ENCODE measurements at places on chromosomes 6 and 20. TPM values are rescaled to one million over a fixed set of nuclear protein-coding genes. Genes with fewer than 3 reads are reported as not detected.

GRCh38 chr6:83464381-83465140 is 33.7 kb upstream of the ME1 start:
- DNase-seq: no peak

GPR63 gene
- under 0.01 TPM for total RNA-seq

AVP gene
- not detected for total RNA-seq

GRCh38 chr6:123668063-123668462 is 31.3 kb upstream of the TRDN start:
- DNase-seq: no peak

DNA sequence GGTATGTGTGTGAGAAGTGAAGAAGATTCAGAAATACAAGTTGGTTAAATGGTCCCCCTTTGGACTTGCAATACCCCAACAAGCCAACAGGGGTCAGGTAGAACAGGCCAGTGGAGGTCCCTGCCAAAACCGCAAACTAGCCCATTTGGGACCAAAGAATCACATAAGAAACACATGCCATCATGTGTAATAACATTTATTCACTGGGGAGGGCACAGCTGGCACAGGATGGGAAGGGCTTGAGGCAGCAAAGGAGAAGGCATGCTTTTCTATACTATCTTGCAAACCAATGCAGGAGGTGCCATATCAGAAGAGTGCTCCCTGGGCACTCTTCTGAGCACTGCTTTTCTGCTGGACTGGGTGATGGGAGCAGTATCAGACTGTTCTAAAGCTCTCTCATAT is 116.1 kb upstream of the TRAF3IP2 start:
- no peak for DNase-seq

DNA sequence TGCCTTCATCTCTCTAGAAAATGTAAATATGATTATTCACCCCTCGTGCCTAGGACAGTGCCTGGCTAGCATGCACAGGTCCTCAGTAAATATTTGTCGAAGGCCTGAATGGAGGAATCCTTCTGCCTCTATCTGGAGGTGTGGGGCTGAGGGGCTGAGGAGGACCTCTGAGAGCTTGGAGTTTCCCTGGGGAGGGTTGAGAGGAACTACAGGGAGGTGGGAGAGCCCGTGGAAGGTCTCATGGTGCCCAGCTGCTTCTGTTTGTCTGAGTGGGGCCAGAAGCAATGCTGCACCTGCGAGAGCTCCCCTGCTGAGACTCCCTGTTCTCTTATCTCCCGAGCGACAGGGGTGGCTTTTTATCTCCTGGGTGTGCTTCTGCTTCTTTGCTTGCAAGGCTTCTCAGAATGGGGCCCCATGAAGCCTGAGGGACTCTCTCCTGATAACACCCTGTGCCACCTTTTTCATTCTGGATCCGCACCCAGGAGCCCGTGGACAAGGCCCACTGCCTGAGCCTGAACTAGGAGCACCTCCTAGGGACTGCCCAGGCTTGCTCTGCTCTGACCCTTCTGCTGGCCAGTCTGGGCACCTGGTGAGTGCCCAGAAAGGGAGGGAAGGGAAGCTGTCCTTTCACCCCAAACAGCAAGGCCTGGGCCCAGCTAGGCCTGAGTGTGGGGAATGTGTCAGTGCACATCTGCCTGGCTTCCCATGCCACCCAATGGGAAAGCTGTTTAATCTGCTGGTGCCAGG is 2.4 kb downstream of the SLC29A1 start:
- peak; percentile 46 for DNase-seq

DNA sequence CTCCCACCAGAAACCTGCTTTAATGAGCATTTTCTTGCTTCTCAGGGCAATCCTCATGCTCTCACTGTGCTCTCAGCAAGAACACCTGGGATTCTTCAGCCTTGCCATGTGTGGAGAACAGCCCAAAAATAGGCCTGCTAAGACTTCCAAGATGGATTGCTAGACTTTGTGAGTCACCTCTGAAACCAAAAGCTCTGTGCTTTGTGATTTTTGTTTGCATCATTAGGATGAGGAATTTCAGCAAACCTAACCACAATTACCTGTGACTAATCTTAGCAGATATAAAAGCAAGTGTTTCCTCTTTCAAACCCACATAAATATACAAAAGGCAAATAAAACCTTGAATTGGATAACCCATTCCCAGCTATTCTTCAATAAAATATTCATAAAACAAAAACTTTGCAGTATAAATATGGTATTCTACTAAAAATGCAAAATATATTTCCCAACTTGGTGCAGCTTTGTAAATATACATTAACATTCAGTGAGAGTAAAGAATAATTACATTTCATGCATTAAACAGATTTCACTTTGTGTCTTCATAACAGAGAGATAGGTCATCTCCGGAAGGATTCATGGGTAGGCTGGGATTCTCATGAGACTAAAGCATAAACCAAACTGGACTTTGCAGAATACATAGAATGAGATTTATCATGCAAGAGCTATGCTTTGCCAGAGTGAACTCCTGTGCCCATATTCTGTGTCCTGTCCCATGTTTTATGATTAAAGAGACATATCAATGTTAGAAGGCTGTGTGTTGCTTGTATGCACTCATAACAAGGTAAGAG is 33.5 kb downstream of the TPBG start:
- peak; percentile 91 for DNase-seq

DNA sequence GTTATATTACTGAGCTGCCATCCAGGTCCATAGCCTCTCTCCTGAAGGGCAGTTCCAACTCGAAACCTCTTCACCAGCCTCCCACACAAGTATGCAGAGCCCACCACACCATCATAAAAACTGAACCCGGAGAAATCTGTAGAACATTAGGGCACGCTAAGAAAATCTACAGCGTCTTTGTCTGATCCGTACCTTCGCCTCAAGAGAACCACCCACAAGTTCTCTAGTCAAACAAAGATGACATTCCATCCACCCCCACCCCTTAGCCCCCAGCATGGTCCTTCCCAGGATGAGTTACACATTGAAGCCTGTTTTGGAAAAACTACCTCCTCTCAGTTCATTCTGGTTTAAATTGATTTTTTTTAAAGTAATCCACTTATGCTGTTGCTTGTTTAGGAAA is 219.7 kb downstream of the ZMYND8 start:
- DNase-seq: no peak

FAM135A gene
- total RNA-seq: 16.2 TPM

GRCh38 chr6:119347466-119348095 is 2.0 kb downstream of the MAN1A1 start:
- DNase-seq: no peak

DNA sequence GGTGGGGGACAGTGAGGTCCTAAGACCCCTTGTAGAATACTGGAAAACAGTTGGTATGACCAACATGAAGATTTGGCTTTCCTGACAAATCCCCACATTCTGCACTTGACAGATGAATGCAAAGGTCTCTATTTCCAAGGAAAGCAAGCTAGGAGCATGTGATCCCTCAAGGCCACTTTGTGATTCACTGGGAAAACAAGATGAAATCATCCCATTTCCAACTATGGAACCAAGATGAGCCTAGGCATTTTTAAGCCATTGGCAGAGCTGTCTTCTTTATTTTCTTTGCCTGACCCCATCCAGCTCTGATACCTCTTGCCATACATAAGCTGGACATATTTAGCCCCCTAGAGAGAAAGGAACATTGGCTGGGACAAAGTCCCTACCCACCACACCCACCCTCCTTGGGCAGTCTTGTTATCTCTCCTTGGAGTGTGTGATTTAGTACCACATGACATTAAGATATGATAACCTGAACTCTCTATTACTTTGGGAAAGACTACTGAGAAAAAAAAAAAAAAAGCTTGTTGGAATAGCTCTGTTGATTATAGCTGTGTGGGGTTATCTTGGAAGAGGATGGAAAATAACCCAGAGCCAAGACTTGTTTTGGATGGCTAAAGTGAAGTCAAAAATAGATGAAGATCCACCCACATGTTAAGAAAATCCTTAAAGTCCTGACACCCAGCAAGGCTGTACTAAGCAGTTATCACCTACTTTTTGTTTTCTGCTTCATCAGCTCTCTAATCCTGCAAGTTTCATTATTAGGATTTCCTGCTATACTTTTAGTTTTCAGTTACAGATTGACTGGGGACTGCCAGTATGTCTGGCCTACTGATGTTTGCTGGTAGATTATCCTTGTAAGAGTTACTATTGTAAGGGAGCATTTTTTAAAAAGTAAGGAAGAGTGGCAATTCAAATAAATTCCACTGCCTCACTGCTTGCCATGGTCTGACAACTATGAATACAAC is 90.1 kb upstream of the PREP start:
- DNase-seq: no peak

OR2H2 gene
- total RNA-seq: not detected

DNA sequence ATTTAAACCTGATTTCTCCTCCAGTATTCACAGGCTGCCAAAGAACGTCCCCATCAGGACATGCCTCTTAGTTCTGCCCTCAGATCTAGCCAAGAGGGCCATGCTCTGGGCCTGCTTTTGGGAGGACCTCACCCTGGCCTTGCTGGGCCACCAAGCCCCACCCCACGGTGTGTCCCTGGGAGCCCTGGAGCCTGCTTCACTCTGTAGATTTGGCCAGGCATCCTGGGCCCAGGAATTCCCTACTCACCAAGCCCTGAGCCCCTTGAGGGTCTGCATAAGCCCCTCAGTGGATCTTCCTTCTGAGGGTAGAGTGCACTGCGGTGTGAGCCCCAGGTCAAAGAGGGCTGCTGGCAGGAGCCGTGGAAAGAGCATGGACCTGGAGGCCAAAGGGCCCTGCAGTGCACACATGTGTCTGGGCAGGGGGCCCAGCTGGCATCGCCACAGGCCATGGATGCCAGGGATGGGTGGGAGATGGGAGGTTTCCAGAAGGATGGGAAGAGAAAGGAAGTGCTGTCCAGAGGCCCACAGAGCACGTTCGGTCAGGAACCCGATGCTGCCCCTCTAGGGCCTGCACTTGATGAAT is 98.0 kb downstream of the DACT2 start:
- no peak for DNase-seq

DNA sequence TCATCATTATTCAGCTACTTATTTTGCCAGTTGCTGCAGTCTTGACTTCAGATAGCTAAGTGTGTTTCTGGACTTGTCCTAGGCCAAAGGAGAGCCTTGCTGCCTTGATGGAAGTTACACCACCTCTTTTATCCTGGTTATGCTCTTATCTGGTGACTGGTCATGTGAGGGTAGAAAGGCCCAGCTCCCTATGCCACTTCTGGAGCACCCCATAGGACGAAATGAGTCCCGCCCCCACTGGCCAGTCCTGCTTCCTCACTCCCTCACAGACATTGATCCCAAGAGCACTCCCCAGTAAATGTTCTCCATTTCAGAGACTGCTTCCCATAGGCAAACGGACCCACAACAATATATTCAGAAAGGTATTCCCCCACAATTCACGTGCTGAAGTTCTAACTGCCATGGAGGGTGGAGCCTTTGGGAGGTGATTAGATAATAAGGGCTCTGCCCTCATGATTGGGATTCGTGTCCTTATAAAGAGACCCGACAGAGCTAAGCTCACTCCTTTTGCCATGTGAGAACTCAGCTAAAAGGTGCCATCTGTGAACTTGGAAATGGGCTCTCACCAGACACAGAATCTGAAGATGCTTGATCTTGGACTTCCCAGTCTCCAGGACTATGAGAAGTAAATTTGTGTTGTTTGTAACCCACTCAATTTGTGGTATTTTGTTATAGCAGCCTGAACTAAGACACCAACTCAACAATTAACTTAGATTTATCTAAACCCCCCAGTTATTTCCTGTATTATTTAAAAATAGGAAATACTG is 21.5 kb upstream of the ELOVL2 start:
- no peak for DNase-seq

DNA sequence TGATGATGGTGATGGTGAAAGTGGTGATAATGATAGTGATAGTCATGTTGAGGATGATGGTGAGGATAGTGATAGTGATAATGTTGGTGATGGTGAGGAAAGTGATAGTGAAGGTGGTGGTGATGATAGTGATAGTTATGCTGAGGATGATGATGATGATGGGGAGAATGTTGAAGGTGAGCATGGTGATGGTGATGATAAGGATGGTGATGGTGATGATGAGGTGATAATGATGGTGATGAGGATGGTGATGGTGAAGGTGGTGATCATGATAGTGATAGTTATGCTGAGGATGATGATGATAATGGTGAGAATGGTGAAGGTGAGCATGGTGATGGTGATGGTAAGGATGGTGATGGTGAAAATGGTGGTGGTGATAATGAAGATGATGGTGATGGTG is 64.9 kb upstream of the ZNF337 start:
- DNase-seq: no peak

GRCh38 chr6:80335121-80335531 is 228.7 kb downstream of the BCKDHB start:
- no peak for DNase-seq

- DNase-seq: no peak
These were observed 19.4 kb downstream of the PTPRK start for GRCh38 chr6:128500749-128501600.

MAP3K5 gene
- total RNA-seq: 7.4 TPM

DNA sequence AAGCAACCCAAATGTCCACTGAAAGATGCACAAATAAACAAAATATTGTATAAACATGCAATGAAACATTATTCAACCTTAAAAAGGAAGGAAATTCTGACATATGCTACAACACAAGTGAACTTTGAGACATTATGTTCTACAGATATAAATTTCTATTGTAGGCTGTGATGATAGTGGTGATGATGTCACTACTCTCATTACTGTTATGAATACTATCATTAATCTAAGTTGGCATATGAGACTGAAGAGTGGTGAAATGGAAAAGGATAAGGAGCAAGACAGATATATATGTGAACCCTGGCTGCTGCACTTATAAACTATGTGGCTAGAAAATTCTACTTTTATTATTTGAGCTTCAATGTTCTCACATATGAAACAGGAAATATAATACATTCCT is 360.2 kb downstream of the TFAP2A start:
- DNase-seq: no peak

DNA sequence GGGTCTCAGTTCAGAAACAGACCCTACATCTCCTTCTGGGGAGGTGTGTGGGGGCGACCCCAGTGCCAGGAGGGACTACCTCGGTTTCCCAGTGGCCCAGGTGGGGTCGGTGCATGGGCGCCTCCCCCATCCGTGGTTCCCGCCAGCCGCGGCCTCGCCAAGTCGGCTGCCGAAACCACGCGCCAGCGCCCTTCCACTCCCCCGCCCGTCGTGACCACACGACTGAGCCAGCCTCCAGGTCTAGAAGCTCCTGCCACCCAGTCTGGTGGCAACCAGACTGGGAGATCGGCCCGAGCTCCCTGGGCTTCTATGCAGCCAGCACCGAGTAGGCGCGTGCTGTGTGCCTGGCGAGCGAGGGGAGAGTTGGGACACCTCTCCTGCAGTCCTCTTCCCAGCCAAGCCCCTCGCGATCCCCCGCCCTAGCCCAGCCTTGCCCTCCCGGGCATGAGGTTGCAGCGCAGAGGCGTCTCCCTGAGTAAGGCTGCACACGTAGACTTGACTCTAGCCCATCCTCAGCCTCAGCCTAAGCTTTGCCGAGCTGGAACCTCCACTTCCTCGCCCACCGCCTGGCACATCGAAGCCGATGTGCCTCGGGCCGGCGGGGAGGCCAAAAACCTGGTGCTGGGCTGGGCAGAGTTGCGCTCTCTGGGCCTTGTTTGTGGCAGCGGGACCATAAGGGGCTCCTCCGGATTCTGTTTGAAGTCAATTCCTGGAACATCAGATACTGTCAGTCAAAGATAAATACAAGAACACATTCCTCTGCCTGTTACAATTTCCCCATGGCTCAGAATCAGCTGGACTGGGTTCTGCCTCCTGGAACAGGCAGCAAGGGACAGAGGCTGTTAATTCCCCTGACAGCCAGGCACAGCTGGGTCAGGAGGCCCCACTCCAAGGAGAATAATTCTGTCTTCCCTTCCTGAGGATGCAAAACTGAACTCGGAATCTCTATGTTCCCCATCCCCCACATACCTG is 1.5 kb upstream of the CPNE5 start:
- peak; percentile 89 for DNase-seq

PAX1 gene
- under 0.01 TPM for total RNA-seq

SLC22A2 gene
- under 0.01 TPM for total RNA-seq

MEI4 gene
- not detected for total RNA-seq

- no peak for DNase-seq
These were observed 3.8 kb downstream of the UNC93A start for GRCh38 chr6:167294651-167295494.

HLA-F gene
- 30.4 TPM for total RNA-seq

Data from osteoblast (primary cell).